GDM1 (cell line): ENCODE measurements at places on chromosomes 6 and 20.

DNA sequence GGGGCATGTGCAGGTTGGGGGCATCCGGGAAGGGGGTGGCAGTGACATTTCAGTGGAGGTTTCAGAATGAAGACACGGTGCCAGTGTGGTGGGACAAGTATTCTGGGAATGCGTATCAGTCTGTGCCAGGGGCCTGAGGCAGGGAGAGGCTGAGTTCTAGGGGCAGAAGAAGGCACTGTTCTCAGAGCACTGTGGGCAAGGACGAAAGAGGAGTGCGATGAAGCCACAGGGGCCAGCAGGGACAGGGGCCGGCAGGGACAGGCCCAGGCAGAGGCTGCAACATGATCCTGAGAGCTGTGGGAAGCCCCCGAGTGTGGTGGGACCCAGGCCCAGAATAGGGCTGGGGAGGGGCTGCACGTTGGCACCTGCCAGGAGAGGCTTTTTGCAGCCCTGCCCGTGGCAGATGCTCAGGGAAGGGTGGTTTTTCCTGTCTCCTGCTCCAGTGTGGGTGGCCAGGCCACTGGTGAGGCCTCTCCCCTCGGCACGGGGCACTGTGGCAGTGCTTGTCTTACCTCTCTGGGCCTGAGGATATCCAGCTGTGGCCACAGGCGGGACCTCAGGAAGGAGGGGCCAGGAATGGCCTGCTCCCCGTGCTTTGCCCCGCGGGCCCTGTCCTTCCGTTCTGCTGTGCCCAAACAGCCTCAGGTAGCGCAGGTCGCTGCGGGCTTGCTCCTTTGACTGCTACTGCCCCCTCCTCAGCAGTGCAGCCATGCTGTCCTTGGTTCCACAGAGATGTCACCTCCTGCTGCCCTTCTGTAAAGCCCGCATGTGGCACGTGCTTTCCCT, 10.0 kb downstream of the ENTPD6 start:
- no peak for DNase-seq

- no peak for DNase-seq
Observed at GRCh38 chr6:163958646-163959045, 544.1 kb downstream of the QKI start.

DNA sequence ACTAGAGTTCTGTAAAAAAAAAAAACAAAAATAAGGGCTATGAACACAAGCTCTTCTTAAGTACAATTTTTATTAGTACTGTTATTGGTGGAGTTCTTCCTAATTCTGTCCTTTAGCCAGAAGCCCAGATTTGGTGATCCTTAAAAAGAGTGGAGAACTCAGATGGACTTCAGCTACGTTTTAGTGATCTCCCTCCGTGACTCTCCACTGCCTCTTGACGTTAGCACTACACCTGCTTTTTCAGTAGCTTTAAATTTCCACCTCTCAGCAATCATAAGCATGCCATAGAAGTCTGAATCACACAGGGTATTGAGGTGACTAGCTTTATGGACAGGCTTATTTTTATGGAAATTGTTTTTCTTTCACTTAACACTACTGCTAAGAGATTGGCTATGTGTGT, 17.7 kb downstream of the DHX35 start:
- DNase-seq = no peak

GRCh38 chr20:31945785-31946184, 6.1 kb downstream of the PDRG1 start:
- DNase-seq = no peak

GRCh38 chr6:144990784-144991183, 705.6 kb downstream of the UTRN start:
- DNase-seq = no peak

- DNase-seq = no peak
Observed at GRCh38 chr6:71396410-71396801, 107.8 kb downstream of the OGFRL1 start.

GRCh38 chr6:149935246-149935645, 6.6 kb upstream of the ULBP2 start:
- no peak for DNase-seq

DNA sequence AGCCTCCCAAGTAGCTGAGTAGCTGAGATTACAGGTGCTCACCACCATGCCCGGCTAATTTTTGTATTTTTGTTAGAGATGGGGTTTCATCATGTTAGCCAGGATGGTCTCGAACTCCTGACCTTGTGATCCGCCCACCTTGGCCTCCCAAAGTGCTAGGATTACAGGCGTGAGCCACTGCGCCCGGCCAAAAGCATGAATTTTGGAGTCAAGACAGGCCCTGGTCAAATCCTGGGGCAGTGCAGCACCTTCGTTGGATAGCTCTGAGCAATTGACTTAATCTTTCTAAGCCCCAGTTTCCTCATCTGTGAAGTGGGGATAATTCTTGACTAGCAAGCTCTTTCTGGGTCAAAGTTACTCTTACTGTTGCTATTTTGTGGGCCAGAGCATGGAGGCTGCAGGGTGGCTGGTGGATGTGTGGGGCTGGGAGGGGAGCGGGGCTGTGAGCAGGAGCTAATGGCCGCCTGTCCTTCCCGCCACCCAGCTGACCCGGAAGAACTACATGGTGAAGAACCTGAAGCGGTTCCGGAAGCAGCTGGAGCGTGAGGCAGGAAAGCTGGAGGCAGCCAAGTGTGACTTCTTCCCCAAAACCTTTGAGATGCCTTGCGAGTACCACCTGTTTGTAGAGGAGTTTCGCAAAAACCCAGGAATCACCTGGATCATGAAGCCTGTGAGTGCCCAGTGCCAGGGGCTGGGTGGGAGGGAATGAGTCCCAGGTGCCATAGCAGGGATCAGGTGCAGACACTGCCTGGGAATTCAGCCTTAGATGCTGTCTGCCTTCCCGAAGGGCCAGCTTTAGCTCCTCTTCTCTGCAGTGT, 39.0 kb downstream of the TTLL9 start:
- DNase-seq = no peak

GRCh38 chr20:32063695-32064094, 11.7 kb downstream of the HCK start:
- DNase-seq = no peak
